ENCODE measurements at places on chromosomes 6 and 20.

GRCh38 chr6:41036186-41036585, 2.8 kb downstream of the UNC5CL start:
- peak; percentile 47 for DNase-seq

GRCh38 chr6:71015392-71015791, 58.5 kb upstream of the B3GAT2 start:
- DNase-seq: no peak

- DNase-seq: peak; percentile 41
Observed at GRCh38 chr20:25039697-25040437, 18.1 kb downstream of the ACSS1 start.

GRCh38 chr6:99933129-99933528, 60.9 kb downstream of the MCHR2 start:
- peak; percentile 83 for DNase-seq

DNA sequence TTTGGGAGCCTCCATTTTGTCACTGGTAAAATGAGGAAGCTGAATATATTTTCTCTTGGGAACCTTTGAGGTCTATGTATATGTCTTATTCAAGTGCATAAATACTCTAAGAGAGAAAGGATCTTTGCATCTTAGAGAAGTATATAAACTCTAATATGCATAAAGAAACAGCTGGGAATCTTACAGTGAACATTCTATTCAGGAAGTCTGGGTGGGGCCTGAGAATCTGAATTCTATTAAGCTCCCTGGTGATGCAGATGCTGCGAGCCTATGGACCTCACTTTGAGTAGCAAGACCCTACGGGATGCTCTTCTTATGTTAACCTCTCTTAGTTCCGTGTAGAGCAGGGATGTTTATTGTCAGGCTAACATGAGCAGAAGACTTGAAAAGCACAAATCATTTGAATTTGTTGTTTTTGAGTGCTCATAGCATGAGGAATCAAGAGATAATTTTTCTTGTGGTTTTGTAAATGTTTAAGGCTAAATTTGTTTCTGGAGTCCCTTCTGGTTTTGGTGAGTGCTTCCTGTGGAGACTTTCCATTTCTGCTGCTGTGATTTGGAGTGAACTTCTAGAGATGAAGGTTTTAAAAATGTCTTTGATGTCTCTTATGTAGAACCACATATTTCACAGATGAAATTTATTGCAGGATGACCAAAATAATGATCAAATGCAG, 281.2 kb upstream of the JAG1 start:
- no peak for DNase-seq

GRCh38 chr6:152110886-152111820, 303.7 kb downstream of the ESR1 start:
- no peak for DNase-seq

DNA sequence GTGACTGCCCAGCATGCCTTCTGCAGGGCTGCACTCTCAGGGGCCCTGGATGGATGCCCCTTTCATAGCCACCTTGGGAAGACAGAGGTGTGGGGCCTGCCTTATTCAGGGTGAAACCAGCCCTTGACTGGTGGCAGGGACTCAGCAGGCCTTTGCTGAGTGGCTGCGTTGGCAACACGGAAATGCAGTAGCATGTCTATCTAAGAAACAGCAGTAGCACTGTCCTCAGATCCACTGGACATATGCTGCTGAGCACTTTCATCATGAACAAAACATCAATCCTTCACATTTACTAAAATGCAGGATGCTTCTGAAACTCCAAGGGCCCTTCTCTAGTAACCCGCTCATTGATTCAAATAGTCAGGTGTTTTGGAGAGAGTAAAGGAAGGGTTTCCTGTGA, 4.9 kb upstream of the TBXT start:
- no peak for DNase-seq

- no peak for DNase-seq
Observed at GRCh38 chr20:23174821-23175220, 88.7 kb upstream of the CD93 start.
